Naive thymus-derived CD4-positive, alpha-beta T cell (primary cell): ENCODE measurements at places on chromosomes 3 and 15. TPM values are rescaled to one million over a fixed set of nuclear protein-coding genes. Genes with fewer than 3 reads are reported as not detected.

Gene PYGO1
- not detected for total RNA-seq

Gene MITF
- total RNA-seq, result 3.9 TPM

Gene DCLK3
- total RNA-seq, result not detected

Gene MEX3B
- 1.1 TPM for total RNA-seq
